ENCODE measurements at places on chromosomes 1 and 21.
A peak's percentile ranks its signal among the peaks of the same experiment; 100 is the strongest.

DNA sequence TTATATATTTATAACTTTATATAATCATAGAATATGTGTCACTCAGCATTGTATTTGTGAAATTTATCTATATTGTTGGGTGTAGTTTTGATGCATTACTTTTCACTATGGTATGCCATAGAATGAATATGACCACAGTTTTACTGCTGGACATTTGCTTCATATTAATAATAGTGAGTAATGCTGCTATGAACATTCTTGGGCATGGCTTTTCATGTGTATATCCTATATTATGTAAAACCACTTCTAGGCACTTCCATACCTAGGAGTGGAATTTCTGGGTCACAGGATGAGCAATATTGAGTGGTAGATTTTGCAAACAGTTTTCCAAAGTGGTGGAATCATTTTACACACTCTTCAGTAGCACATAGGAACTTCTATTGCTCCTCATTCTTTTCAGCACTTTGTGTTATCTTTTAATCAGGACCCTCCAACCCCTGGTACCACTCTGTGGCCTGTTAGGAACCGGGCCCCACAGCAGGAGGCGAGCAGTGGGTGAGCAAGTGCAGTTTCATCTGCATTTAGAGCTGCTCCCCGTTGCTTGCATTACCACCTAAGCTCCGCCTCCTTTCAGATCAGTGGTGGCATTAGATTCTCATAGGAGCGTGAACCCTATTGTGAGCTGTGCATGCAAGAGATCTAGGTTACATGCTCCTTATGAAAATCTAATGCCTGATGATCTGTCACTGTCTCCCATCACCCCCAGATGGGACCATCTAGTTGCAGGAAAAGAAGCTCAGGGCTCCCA, 56.0 kb upstream of the CNIH3 start:
- H3K36me3 ChIP-seq: no peaks in the 10 kb centered on the region
- H3K27ac ChIP-seq: no peak overlapping the region
- H3K4me1 ChIP-seq: no peaks in the 10 kb centered on the region
- DNase-seq: no peak

DNA sequence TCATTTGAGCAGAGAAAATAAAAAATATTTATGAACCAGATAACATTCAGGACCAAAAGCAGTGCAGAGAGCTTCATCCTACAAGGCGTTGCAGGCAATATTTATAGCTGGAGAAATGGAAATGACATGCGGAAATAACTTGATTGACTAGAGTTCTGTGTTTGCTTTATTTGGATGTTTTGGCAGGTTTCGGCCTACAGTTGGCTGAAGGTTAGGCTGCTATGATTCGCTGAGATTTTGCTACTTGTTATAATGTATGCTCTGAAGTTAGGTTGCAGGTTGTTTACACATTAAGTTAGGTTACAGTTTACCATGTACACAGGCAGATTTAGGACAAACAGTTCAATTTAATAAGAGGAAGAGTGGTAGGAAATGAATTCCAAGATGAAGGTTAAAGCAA, 632 bp upstream of the OR13G1 start:
- H3K4me1 ChIP-seq: no peaks in the 10 kb centered on the region
- no peak overlapping the region for H3K4me3 ChIP-seq
- no peak for DNase-seq
- H3K36me3 ChIP-seq: no peaks in the 10 kb centered on the region
- H3K27ac ChIP-seq: no peak overlapping the region

DNA sequence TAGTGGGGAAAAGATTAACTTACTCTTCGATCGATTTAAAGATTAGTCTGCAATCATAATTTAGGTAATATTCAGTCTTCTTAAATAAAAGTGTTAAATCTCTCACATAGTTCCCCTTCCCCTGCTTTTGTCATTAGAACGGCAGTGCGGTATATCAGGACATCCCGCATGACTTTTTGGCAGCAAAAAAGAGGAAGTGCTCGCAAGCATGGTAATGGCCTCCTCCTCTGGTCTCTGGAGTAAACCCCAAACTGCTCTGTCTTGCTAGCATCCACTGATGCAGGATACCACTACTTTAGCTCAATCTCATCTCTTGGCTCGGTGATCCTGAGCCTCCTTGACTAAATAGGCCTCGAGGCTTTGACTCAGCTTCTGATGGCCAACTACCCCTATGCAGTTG, 78.7 kb upstream of the VAV3 start:
- H3K36me3 ChIP-seq: no peaks in the 10 kb centered on the region
- no peak for DNase-seq
- H3K27ac ChIP-seq: no peak overlapping the region
- no peak overlapping the region for H3K4me3 ChIP-seq
- no peaks in the 10 kb centered on the region for H3K27me3 ChIP-seq

DNA sequence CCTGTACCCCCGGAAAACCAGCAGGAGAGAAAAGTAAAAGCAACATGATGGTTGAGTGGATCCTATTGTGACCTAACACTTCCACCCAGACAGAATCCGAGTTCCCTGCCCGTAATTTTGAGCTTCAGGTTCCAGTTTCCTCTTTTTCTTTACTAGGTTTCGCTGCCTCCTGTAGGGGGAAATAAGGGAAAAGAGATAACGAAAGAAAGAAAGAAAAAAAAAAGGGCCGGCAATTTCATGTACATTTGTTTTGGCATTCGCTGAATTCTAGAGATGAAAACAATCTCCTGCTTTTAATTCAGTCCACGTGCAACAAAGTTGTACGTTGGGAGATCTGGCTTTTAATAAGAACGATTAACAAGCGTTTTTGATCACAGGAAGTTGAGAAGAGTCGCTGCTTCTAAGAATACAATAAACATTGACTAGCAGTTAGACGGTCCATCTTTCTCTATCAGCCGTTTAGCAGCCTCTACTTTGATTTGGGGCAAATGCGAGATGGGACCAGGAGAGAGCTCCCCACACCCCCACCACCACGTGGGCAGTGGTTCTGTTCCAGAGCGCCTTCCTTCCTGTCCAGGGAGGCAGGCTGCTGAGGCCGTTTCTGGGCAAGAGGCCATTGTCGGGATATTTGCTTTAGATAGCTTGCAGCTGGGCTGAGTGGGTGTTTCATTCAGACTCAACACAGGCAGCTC, 155.9 kb upstream of the RUNX1 start:
- no peak for DNase-seq
- H3K4me3 ChIP-seq: peak overlapping the region; percentile 77
- peaks cover 52% of the 10 kb centered on the region for H3K4me1 ChIP-seq
- H3K36me3 ChIP-seq: peaks cover 3% of the 10 kb centered on the region
- H3K27ac ChIP-seq: peak overlapping the region; percentile 83
- H3K27me3 ChIP-seq: no peaks in the 10 kb centered on the region

- peaks cover under 1% of the 10 kb centered on the region for H3K4me1 ChIP-seq
- H3K27me3 ChIP-seq: peaks cover 12% of the 10 kb centered on the region
- DNase-seq: no peak
- H3K36me3 ChIP-seq: no peaks in the 10 kb centered on the region
Observed at GRCh38 chr1:35259561-35259960, 8.9 kb upstream of the ZMYM4 start.

DNA sequence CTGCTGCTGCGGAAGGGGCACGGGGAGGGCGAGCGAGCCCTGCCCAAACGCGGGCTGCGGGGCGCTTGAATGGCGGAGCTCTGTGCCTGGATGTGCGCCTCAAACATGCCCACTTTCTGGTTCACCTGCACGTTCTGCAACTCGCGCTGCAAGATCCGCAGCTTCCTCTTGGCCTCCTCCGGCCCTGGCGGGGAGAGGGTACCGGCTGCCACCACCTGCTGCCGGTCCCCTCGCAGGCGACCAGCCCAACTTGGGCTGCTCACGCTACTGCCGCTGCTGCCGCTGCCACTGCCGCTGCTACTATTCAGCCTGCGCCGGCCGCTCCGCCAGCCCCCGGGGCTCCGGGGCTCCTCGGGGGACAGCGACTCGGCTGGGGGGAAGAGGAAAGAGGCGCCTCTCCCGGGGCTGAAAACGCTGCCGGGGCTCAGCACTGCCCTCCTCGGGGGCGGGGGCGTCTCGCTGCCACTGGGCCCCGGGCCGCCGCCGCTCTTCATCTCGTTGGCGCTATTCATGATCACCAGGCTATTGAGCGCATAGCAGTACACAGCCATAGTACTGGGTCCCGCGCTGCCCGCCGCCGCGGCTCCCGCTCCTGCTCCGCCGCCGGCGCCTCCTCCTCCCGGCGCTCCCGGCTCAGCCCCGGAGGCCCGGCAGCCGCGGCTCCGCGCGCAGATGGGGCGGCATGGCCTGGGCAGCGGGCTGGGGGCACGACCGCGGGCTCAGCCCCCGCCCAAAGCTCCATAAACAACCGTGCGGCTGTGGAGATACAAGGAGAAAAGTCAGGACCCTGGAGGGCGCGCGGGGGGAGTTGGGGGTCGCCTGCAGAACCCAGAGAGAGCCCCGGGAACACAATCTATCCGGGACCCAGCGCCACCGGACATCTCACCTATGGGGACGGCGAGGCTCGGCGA, 1.9 kb downstream of the ITPKB start:
- peak overlapping the region; percentile 72 for H3K4me3 ChIP-seq
- peaks cover 60% of the 10 kb centered on the region for H3K4me1 ChIP-seq
- no peaks in the 10 kb centered on the region for H3K27me3 ChIP-seq

GRCh38 chr1:117015724-117016123, 14.2 kb downstream of the CD101 start:
- no peak for DNase-seq
- H3K4me1 ChIP-seq: peaks cover 49% of the 10 kb centered on the region
- peak overlapping the region; percentile 13 for H3K4me3 ChIP-seq
- H3K27ac ChIP-seq: no peak overlapping the region

DNA sequence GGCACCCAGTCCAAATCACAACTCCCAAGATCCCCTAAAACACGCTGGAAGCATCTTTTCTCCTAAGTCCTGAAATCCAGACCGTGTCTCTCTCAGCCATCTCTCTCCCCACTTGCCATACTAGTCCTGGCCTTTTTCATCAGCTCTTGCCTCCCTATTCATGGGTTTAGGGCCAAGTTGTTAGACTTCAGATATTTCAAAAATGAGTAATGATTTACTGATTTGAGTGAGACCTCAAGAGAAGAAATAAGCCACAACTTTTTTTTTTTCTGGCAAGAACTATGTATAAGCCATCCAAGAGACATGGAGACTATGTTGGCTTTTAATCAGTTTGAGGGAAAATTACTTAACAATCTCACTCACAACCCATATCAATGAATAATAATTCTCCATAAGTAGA, 62.5 kb downstream of the TBX15 start:
- H3K27ac ChIP-seq: no peak overlapping the region
- no peak overlapping the region for H3K4me3 ChIP-seq
- H3K4me1 ChIP-seq: no peaks in the 10 kb centered on the region

DNA sequence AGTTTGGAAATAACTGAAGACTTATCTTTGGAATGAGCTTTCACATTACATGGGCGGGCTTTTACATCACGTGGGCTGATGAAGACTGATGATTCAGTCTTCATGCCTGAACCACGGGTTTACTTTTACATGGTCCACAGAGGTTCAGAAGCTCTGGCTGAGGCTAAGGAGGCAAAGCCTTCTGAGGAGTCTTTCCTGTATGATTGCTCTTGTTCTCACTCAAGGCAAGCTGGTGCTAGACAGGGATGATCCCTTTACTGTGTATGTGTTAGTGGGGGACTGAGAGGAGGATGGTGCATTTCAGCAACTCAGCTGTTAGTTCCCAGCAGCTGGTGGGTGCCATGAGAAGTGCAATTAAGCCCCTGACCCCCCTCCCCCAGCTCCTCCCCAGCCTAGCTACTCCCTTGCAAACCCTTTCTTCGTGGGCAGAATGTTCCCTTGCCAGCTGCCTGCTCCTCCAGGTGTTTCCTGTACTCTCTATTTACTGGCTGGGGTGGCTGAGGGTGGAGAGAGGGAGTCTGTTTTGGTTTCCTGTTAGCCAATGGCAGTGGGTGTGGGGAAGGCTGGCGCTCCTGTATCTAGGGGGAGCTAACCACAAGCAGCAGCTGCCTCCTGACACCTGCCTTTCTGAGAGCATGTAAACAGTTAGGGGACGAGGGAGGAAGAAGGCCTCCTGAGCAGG, 15.4 kb downstream of the BTG2 start:
- H3K4me3 ChIP-seq: peak overlapping the region; percentile 72
- peak; percentile 57 for DNase-seq
- peak overlapping the region; percentile 77 for H3K27ac ChIP-seq
- H3K27me3 ChIP-seq: no peaks in the 10 kb centered on the region

- peaks cover 5% of the 10 kb centered on the region for H3K36me3 ChIP-seq
- H3K27me3 ChIP-seq: peaks cover 14% of the 10 kb centered on the region
- peak overlapping the region; percentile 94 for H3K4me3 ChIP-seq
- no peak for DNase-seq
Observed at GRCh38 chr1:35080171-35080854, 1.1 kb downstream of the ZMYM1 start.

- peaks cover 24% of the 10 kb centered on the region for H3K36me3 ChIP-seq
- H3K27ac ChIP-seq: peak within 1 kb of the TSS; percentile 97
- H3K27me3 ChIP-seq: no peaks in the 10 kb centered on the region
Observed at GRCh38 chr1:234610061-234610665, at the start of gene IRF2BP2. IRF2BP2 (minus strand) TSS chr1:234610178; CDS start chr1:234609494, 684 bp downstream.

DNA sequence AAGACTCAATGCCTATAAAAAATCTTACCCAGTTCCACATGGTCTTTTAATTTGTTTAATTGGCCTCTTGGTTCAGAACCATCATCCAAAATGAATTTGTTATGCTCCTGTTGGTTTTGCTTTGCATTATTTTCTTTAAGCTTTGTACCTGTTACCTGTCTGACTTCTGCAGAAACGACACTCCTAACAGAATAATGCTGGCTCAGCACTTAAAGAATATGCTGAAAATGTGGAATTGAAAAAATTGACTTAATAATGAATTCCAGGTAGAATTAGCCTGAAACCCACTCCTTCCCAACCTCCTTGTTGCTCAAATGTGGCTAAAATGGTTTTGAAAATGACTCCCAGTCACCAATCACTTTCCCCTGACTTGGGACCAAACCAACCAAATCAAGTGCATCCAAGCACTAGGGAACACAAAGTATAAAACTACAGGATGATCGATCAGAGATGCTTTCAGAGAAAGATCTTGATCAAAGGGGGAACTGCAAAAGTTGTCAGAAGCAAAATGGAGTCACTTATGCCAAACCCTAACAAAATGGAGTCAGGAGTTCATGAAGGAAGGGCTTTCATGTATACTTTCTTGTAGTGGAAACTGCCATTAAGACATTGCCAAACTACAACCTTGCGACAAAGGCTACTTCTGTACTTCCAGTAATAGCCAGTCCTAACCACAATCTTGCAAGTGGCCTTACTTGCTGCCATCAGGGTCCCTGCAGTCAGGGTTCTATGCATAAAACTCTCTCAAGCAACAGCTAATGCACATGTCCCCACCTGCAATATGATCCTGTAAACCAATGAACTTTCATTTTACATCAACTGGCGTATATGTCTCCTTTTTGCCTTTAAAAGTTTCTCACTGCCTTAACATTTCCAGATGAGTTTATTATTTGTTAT, 5.4 kb downstream of the GBP7 start:
- peak overlapping the region; percentile 79 for H3K4me3 ChIP-seq
- H3K4me1 ChIP-seq: peaks cover 26% of the 10 kb centered on the region
- no peak for DNase-seq

DNA sequence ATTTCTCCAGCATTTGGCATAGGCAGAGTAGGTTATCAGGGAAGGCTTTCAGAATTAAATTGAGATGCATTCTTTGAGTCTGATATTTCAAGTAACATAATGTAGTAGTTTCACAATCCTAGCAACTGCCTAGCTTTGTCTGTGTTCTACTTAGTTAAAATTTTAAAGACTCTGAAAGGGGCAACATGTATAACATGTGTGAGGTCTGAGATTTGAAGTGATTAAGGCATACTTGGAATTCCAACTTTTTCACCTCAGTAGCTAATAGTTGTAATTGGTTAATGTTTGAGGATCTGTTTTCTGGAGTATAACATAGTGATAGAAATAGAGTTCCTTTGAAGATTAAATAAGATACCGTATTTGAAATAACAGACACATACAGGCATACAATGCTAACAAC, 335.2 kb upstream of the BEND5 start:
- H3K27me3 ChIP-seq: no peaks in the 10 kb centered on the region
- no peak overlapping the region for H3K4me3 ChIP-seq
- H3K36me3 ChIP-seq: no peaks in the 10 kb centered on the region
- DNase-seq: no peak
- no peak overlapping the region for H3K27ac ChIP-seq

All from activated T-cell treated with anti-CD3 and anti-CD28 coated beads, Interleukin-2, amount 50 U/mL, for 72 hours (primary cell).